ENCODE measurements at places on chromosomes 3 and 15.

- DNase-seq = no peak
These were observed 516.5 kb downstream of the NLGN1 start for GRCh38 chr3:173913974-173914421.

- DNase-seq = no peak
These were observed 48.2 kb upstream of the SLC9A9 start for GRCh38 chr3:143896486-143896885.

- no peak for DNase-seq
These were observed 154.6 kb downstream of the PTPRG start for GRCh38 chr3:61715886-61716527.

DNA sequence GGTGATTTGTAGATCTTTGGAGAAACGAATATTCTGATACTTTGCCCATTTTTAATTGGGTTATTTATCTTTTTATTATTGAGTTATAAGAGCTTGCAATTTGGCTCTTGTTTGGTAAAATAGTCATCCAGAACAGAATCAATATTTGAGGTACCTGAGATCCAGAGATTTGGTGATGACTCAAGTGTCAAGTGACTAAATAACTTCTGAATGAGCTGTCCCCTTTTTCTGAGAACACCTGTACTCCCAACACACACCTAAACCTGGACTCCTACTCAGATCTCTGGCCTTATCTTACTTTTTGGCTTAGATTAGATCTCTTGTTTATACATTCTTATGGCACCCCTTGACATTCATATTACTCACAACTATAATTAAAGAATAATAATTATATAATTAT is 3.1 kb upstream of the TRA2B start:
- no peak for DNase-seq

DNA sequence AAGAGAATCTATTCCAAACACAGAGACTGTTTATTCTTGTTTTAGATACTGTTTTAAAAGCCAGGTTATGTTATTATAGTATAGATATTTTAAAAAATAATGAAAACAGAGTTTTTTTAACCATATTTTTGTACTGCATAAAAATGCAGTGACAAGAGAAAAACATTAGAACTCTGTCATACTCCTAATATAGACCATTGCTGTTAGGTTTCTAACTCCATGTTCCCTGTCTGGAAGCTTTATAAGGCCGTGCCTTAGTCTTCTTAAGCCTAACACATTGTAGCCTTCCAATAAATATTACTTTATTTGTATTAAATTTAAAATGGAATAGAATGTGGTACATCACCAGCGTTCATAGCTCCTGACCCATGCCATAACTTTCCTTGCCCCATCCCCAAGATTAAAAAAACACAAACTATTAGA is 53.2 kb downstream of the MBNL1 start:
- no peak for DNase-seq

- no peak for DNase-seq
These were observed 22.3 kb downstream of the TM6SF1 start for GRCh38 chr15:83129791-83130190.

DNA sequence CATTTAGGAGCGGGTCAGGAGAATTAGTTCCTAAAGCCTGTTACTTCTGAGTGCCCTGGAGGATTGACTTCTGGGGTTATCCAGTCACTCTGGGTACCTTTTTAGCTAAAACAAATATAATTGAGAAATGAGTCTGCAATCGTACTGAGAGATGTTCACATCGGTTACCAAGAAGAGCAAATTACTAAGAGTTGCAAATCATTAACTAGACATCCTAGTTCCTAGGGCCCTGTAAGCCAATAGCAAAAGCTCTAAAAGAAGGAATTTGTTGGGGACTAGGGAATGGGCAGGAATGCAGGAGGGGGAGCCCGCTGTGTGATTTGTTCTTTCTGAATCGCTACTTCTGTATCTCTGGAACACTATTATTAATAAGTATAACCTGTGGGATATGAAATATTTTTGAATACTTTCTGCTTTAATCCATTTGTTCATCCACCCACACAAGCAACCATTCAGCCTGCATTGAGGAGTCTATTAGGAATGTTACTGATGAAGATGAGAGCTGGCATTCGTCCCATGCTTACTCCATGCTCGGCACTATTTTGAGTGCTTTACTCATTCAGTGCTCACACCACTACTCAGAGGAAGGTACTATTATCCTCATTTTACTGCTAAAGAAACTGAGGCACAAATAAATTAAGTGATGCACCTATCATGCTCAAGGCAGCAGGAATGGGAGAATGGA is 31.5 kb upstream of the KY start:
- no peak for DNase-seq

DNA sequence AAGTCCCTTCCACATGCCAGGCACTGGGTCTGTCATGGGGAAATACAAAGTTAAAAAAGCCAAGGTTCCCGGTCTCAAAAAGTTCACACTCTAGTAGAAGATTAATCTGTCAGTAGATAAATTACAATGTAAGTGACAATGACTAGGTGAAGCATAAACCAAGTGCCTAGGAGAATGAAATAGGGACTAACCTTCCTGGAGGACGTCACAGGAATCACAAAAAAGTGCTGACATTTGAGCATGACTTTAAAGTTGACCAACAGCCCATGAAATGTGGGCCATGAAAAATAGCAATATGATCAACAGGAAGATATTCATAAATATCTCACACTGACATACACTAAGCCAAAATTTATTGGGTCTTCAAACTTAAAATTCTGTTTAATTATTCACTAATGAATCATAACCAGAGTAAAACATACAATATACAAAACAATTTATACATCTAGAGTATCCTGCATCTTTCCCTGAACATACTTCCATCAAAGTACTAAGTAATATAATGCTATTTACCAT is 20.0 kb downstream of the COPS2 start:
- DNase-seq = no peak

DNA sequence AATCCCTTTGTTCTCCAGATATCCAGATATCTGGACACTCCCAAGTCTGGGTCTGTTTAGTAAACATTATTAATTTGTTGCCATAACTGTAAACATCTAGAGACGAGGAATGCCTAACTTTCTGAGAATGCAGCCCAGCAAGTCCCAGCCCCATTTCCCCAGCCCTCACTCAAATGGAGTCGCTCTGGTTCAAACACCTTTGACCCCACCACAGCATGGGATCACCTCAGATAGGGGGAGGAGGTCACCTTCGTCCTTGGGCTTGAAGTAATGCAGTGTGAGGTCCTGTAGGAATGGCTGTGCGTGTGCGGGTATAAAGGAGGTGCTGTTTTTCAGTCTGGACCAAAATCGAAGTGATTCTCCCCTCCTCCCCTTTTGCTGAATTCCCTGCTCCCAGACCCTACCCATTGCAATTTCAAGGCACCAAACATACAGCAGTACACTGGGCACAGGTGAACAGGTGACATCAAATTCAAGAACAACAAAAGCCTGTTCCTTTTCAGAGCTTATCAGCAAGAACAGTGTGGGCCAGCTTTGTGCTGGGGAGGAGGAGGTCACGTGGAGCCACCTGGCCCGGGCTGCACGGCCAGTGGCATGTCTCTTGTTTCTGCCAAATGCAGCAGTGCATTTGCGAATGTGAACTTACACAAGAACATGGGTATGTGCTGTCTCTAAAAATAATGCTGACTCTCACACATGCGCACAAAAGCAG is 57.5 kb upstream of the TRPM1 start:
- no peak for DNase-seq

- DNase-seq = no peak
These were observed 21.9 kb upstream of the PLSCR2 start for GRCh38 chr3:146491303-146491702.

- DNase-seq = no peak
These were observed 42.3 kb downstream of the PDHB start for GRCh38 chr3:58391156-58391865.

GRCh38 chr15:72285927-72286516 is 13.7 kb upstream of the PARP6 start:
- no peak for DNase-seq

- no peak for DNase-seq
These were observed 280.4 kb downstream of the KLF13 start for GRCh38 chr15:31606931-31607497.

GRCh38 chr15:50627351-50628055 is 59.1 kb downstream of the TRPM7 start:
- no peak for DNase-seq

DNA sequence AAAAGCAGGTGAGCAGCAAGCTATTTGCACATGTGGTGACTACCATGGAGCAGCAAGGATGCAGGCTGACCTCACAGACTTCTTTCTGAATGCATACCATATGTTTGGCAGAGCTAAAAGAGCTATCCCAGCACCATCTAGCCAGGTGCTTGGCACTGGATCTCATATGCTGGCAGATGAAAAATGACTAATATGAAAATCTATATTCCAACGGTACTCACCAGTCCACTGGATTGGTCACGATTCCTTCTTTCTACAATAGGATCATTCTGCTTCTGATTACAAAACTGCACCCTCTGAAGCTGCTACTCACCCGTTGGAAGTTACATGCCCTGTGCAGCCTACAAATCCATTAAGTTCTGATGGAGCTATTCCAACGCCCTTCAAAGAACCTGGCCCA is 714.3 kb upstream of the CFAP20DC start:
- no peak for DNase-seq

DNA sequence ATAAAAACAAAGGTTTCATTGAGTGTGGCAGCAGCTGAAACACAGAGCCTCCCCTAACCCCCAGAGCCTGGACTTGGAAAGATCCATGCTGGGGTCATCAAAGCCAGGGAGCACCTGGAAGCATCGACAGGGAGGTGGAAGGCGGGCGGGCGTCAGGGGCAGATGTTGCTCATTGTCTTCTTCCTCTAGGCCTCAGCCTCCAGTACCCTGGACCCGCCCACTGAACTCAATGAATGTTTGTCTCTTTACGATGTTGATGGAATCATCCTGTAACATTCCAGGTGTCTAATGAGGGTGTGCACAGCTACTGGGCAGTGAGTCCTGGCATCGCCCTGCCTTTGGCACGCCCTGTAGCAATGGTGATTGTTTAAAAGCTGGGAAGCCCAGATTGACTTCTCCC is 9.8 kb downstream of the GP5 start:
- no peak for DNase-seq

- DNase-seq = no peak
These were observed 100.8 kb downstream of the KLF13 start for GRCh38 chr15:31427411-31427810.

DNA sequence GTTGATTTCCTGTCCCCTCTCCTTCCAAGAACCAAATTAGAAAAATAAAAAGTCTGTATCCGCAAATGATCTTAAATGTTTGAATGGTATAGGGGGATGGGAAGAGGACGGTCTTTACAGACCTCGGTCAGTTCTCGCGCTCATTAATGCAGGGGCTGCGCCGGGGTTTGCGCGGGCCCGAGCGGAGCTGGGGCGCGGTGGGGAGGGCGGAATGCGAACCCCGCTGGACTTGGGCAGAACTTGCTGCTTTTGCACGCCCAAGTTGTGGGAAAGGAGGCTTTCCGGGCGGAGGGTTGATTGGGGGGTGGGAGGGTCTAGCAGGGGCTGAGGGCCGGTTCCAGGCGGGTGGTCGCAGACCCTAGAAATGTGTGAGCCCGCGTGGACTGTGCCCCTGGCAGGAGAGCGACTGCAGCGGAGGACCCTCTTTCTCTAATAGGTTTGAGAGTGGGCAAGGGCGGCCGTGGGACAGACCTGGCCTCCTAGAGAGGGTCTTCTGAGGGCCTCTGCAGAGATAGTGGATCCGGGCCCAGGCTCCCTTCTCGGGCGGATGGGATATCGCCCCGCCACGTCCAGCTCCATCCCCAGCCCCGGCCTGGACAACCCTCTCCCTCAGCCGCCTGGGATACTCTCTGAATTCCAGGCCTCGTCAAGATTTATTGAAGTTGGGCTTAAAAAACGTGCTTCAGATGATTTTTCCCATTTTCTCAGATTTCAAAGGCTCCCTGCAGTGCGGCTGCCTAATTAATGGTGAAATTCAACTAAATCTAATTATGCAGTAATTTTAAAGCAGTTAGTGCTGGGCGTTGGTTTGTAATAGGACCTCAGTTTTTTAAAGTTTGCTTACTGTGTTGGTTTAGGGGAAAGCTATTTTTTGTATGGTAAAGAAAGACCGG is 11.3 kb downstream of the NR2F2 start:
- DNase-seq = no peak

GRCh38 chr15:78054966-78055365 is 22.5 kb downstream of the TBC1D2B start:
- no peak for DNase-seq

GRCh38 chr15:66114863-66115425 is 138.6 kb downstream of the MEGF11 start:
- no peak for DNase-seq

DNA sequence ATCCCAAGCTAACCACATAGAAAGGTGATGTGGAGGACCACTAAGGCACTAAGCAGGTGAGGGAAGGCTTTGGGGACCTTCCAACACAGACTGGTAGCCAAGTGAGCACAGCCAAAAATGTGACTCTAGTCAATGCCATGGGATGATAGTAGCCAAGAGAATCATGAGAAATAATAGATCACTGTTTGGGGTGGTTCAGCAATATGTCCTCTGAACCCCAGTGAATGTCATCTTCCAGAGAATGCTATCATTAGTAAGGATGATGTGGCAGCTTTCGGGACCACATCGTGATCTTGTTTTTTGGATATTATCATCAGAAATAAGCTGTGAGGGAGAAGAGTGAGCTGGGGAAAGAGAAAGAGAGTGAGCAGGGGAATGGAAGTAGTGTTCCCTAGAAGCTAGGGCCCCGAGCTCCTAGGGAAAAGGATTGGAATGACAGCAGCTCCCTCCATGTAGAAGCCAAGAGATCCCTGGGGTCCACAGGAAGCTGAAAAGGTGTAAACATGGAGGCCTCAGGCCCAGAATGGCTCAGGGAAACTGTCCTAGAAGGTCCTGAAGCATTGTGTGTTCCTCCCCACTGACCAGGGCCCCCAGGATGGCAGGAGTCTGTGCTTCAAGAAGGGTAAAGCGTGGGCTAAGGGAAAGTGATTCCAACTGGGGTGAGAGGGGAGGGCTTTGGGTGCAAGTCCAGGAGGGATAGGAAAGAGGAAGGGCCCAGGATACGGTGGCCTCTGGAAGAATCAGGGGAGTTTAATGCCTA is 56.6 kb upstream of the KLF13 start:
- no peak for DNase-seq

- no peak for DNase-seq
These were observed 113.0 kb upstream of the PFN2 start for GRCh38 chr3:150083655-150084042.

- no peak for DNase-seq
These were observed 530.0 kb downstream of the EPHB1 start for GRCh38 chr3:135325096-135325495.

GRCh38 chr3:53426918-53427317 is 67.5 kb upstream of the CACNA1D start:
- no peak for DNase-seq

- no peak for DNase-seq
These were observed 12.4 kb upstream of the CACNA2D2 start for GRCh38 chr3:50515565-50516439.

- DNase-seq = no peak
These were observed 90.3 kb downstream of the FMN1 start for GRCh38 chr15:33104212-33104611.

- DNase-seq = no peak
These were observed 83.9 kb downstream of the MEGF11 start for GRCh38 chr15:66169625-66170024.
